ENCODE measurements at places on chromosomes 1 and 21.
A peak's percentile ranks its signal among the peaks of the same experiment; 100 is the strongest.

- no peak for DNase-seq
These were observed 2.5 kb upstream of the OLIG1 start for GRCh38 chr21:33067457-33067856.

DNA sequence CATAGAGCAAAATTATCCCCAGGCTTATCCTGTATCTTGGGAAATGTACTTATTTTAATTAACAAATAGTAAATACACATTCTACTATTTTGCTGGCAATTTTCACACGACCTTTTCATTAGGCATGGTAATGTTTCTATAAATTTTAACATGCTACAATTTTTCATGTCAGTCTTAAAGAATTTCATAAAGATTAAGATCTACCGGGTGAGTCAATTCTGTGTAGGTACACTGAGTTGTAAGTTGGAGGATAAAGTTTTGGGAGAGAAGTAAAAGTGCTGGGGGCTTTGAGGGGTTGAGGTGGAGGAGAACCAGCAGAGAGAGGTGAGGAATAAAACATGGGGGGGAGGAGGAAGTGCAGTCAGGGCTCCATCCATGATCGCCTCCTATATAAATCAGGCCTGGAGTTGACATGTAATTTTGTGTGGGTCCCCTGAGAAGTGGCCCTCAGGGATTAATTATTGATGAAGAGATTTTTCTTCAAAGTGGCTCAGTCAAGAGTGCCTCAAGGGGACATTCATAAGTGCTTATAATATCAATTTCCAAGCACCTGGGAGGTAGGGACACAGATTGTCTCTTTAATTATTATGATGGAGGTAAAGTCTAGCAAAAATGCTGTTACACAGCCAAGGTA, 7.2 kb downstream of the DPYD start:
- DNase-seq: no peak

DNA sequence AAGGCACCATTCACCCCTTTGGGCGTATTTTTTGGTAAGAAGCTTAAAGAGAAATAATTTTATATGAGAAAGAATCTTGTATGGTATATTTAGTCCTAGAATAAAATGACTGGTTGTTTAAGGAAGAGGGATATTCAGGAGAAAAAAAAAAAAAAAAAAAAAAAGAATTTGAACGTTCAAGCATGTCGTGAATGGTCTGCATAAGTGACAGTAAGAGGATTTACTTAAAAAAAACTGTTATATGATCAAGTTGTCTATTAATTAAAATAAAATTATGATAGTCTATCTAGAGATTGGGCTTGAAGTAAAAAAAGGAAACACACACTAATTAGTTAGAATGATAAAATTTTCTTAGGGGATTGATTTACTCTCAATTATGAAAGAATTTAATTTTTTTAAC, 11.7 kb upstream of the OR14I1 start:
- no peak for DNase-seq

GRCh38 chr1:48003741-48004531, 6.8 kb upstream of the TRABD2B start:
- peak; percentile 45 for DNase-seq

DNA sequence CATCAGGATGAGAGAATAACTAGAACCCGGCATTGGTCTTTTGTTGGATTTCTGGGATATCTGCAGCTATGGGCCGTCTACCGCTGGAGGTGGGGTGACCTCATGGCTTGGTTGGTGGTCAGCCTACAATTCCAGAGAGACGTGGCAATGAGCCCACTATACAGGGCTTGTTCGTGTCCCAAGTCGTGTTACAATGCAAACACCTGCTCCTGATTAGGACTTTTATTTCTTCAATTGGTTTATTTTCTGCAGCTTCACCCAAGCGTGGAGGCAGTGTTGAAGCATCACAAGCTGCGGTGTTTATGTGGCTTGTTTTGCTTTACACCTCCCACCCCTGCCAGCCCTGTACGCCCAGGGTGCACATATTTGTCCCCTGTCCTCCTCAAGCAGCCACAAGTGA, 211.7 kb upstream of the TMEM51 start:
- no peak for DNase-seq

DNA sequence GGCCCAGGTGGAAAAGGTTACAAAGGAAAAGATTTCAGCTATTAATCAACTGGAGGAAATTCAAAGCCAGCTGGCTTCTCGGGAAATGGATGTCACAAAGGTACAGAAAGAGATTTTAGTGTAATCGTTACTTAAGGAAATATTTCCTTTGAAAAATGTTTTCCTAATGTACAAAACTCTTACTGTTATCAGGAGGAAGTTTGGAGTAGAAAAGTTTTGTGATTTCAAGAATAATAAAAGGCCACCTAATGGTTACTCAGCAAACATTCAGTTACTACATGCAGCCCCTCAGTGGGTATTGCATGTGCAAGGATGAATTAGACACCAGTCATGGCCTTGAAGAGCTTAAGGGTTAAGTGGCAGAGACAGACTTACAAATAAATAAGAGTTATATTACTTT, 85.2 kb downstream of the SDCCAG8 start:
- DNase-seq: no peak

GRCh38 chr1:5928714-5929400, 63.4 kb downstream of the NPHP4 start:
- DNase-seq: no peak

- DNase-seq: no peak
These were observed 4.7 kb downstream of the RSPH1 start for GRCh38 chr21:42491328-42491727.

GRCh38 chr1:2848006-2848670, 46.6 kb upstream of the TTC34 start:
- DNase-seq: no peak

DNA sequence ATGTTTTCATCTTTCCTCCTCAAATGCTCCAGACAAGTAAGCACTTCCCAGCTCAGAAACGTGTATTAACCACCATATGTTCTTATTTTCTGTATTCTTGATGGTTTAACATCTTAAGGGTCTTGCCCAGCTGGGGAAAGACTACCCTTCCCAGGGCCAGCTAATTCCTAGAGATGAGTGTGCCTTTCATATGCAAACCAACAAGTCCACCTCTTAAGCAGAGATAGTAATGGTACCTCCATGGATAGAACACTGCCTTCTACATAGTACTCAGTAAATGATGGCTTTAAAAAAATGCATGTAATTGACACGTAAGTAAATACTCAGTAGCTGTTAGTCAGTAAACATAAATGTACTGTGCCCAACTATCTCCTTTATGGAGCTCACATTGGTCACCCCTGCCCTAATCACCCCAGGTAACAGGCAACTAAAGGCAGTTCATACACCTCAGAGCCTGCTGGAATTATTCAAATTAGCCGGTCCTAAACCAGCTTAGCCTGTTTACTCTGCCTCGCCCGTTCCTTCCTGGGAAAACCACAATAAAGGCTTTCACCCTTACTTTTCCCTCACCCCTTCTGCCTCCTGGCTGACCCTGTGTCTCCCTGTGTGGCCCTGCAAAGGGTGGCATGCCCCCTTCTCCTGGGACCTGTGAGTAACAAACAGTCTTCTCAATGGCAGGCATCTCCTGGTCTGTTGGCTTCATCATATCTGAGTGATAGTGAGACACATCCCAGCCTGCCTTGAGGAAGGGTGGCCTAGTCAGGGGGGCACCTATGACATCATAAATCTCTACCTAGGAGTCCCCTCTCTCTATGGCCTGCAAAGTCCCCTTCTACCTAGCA, 40.1 kb upstream of the KLHDC7A start:
- DNase-seq: no peak

- no peak for DNase-seq
These were observed 108.2 kb downstream of the FOXD2 start for GRCh38 chr1:47545912-47546483.

GRCh38 chr21:41715649-41716281, 51.1 kb downstream of the RIPK4 start:
- DNase-seq: no peak

GRCh38 chr1:116878804-116879477, 30.8 kb upstream of the PTGFRN start:
- peak; percentile 47 for DNase-seq

- DNase-seq: no peak
These were observed 45.1 kb downstream of the TRIM11 start for GRCh38 chr1:228361314-228362140.

GRCh38 chr1:18351735-18352134, 129.0 kb upstream of the KLHDC7A start:
- DNase-seq: no peak

DNA sequence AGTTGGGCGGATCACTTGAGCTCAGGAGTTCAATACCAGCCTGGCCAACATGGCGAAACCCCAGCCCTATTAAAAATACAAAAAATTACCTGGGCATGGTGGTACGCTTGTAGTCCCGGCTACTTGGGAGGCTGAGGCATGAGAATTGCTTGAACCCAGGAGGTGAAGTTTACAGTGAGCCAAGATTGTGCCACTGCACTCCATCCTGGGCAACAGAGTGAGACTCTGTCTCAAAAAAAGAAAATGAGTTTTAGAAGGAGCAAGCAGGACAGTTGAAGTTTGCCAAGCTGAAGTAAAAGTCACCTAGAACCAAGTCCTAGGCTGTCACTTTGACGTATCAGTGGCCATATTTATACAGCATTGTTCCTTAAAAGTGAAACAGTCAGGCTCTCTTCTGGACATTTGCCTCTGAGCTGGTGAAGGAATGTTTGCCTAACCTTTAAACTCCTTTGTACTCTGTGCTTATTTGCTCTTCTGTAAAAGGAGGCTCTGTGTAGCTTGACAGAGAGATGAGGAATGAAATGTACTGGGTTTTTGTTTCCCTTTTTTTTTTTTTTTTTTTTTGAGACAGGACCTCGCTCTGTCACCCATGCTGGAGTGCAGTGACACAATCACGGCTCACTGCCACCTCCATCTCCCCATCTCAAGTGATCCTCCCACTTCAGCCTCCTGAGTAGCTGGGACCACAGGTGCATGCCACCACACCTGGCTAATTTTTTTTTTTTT, 2.8 kb downstream of the RAB4A start:
- no peak for DNase-seq

DNA sequence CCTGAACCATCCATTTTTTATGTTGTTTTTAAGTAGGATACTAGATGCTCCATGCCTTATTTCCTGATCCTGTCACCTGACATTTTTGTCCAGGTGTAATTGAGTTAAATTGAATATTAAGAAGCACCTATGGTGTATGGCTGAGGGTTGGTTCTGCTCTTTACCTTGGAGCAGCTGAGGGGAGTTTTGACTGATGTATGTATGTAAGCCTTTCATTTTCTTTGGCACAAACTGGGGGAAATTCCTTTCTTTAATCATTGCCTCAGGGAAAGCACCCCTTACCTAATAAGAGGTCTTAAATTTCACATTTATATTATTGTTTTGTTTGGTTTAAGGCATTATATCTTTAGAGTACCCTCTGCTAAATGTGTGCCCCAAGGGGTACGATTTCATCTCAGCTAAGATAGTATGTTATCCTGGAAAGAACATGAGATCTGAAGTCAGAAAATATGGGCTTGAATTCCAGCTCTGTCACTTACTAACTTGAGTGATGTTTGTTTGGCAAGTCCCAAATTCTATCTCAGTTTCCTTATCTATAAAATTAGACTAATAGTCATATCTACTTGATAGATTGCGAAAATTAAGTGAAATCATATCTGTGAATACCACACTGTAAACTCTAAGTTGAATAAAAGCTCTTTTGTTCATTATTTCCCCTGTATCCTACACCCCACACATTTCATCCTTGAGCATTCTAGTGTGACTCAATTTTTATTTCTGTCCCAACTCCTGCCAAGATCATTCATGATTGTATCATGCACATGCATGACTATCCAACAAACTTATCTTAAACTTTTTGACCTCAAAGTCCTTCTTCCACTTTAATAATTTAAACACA, 57.7 kb upstream of the NUF2 start:
- no peak for DNase-seq

GRCh38 chr1:245991266-245991665, 515.8 kb downstream of the SMYD3 start:
- no peak for DNase-seq

- no peak for DNase-seq
These were observed 21.2 kb upstream of the ELK4 start for GRCh38 chr1:205652984-205653383.

- no peak for DNase-seq
These were observed 3.2 kb upstream of the SAMD11 start for GRCh38 chr1:920521-920920.

GRCh38 chr1:202623075-202623474, 87.2 kb downstream of the SYT2 start:
- no peak for DNase-seq

GRCh38 chr21:32878661-32879060, 107.1 kb upstream of the PAXBP1 start:
- DNase-seq: no peak

- no peak for DNase-seq
These were observed 93.6 kb downstream of the NFIA start for GRCh38 chr1:61175976-61176375.

DNA sequence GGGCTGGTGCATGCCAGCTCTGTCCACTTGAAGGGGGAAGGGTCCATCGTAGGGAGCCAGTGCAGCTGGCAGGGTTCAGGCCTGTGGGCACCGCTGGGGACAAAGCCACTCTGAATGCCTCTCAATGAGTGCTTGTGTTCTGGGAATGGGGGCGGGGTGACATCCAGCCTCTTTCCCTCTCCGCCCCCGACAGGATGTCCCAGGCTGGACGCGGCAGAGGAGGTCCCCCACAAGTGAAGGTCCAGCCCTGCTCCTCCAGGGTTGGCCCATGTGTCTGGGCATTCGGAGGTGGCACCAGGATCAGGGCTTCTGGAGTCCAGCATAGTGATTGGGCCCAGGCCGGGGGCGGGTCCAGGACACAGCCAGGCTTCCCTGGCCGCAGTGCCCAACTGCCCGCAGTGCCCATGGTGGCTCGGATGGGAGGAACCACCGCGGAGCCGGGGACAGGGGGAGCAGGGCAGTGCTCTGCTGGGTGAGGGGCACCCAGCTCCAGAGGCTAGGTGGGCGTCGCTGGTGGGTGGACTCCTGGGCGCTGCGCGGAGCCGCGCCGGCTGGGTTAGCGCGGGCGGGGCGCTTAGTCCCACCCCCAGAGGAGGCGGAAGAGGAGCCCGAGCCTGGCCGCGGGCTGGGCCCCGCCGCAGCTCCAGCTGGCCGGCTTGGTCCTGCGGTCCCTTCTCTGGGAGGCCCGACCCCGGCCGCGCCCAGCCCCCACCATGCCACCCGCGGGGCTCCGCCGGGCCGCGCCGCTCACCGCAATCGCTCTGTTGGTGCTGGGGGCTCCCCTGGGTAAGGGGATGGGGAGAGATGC, at the start of gene SHISA4:
Gene SHISA4, plus strand, starts transcription at position 617 of the 808 bp plus-strand sequence. Its CDS starts 97 bp downstream, at position 714.
- peak; percentile 23 for DNase-seq

- peak; percentile 31 for DNase-seq
These were observed 37.7 kb upstream of the DDAH1 start for GRCh38 chr1:85502625-85503083.

DNA sequence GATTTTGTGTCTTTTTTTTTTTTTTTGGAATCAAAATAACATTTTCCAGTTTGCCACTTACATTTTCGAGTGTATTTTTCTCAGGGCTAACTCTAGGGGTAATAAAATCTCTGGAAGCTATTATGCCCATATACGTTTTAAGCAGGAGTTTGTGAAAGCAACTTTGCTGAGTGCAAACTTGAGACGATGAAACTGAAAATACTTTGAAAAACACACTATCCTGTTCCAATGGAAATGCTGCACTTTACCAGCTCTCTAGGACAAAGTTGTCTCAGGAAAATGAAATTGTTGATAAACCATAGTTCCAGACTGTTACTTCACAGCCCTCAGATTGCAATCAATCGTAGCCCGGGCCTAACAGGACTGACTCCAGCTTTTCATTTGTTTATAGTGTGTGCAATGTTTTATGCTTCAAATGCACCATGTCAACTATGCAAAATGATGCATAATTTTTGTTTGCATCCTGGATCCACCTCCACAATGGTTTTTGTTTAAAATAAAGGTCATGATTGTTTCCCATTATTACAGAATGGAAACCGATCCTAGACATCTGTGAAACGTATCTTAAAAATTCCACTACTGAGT, 220.6 kb upstream of the PKN2 start:
- DNase-seq: no peak
